ENCODE measurements at places on chromosomes 5 and 9.

- peak; percentile 78 for DNase-seq
Measured at GRCh38 chr5:53031695-53032096, 42.5 kb downstream of the ITGA2 start.

DNA sequence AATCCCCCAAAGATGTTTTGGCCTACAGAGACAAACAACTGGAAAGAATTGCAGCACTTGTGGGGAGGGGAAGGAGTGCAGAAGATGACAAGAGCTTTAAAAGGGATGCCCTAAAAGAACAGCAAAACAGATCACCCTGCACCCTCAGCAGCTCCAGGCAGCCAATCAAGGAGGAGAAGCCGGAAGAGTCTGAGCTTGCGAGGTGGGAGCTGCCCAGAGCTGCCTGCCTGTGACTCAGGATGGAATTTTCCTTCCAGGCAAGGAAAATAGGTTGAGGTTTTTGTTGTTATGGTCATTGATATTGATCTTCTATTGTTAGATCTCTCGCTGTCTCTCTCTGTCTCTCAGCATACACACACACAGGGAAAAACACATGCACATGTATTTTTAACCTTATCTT, 70.3 kb upstream of the MAP1B start:
- DNase-seq: no peak

- no peak for DNase-seq
Measured at GRCh38 chr5:175521313-175521833, 43.0 kb downstream of the SFXN1 start.

DNA sequence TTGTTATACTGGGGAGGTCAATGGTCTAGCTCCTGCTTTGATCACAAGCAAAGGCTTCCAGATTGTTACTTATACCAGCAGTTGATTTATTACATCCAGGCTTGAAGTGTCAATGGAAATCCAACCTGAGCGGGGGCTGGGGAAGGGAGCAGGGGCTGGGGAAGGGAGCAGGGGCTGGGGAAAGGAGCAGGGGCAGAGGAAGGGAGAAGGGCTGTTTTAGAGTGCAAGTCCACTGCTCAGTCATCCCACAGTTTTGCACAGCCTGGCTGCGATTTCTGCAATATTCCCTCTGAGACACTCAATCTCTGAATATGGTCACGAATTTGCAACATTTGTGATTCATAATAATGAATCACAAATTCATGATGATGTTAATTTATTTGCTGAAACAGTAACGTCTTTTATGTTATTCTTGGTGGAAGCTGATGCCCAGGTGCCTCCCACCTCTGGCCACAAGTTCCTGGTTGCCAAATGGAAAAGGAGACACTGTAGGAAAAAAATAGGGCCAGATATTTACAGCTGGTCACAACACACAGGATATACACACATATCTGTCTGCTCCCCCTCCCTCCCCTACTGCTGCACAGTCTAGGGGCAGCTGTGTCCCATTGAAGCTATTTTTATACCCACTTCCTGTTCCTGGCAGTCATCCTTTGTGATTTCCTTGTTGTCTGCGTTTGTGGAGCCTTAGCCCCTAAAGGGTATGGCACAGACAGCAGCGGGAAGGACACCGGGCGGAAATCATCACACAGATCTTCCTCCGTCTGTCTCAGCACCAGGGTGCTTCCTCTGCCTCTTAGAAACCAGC, 325.1 kb downstream of the GADD45G start:
- DNase-seq: no peak

DNA sequence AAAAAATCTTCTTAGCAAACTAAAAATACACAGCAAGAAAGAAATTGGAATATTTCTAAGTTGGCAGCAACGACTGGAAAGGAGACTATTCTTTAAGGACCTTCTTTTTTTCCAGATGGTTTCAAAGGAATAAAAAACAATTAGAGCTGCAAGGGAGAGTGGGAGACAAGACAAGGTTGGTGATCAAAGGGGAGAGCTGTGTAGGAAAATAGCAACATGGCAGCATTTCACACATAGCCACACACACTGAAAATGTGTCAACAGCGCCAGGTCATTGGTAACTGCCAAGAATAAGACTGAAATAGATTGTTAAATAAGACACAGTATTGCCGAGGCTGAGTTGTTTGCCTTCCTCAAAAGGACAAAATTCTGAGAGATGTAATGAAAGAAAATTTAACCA, 88.1 kb upstream of the TLE1 start:
- DNase-seq: no peak

- DNase-seq: peak; percentile 33
Measured at GRCh38 chr5:25006734-25007133, 362.0 kb upstream of the CDH10 start.

GRCh38 chr5:150329038-150329437, 26.3 kb upstream of the ARSI start:
- no peak for DNase-seq

DNA sequence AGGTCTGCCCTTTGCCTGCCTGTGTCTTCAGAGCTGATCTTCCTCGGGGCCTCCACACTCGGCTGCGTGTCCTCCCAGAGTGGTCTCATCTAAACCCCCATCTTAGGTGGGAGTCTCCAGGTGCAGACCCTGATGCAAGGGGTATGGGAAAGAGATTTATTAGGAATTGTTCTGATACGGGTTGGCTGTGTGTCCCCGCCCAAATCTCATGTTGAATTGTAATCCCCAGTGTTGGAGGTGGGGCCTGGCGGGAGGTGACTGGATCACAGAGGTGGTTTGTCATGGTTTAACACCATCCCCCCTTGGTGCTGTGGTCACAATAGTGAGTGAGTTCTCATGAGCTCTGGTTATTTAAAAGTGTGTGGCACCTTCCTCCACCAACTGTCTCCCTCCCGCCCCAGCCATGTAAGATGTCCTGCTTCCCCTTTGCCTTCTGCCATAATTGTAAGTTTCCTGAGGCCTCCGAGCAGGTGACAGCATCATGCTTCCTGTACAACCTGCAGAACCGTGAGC, 208.4 kb downstream of the AOPEP start:
- no peak for DNase-seq

- no peak for DNase-seq
Measured at GRCh38 chr5:170204202-170204601, 28.6 kb upstream of the C5orf58 start.

GRCh38 chr5:538801-539468, 14.7 kb upstream of the SLC9A3 start:
- no peak for DNase-seq

DNA sequence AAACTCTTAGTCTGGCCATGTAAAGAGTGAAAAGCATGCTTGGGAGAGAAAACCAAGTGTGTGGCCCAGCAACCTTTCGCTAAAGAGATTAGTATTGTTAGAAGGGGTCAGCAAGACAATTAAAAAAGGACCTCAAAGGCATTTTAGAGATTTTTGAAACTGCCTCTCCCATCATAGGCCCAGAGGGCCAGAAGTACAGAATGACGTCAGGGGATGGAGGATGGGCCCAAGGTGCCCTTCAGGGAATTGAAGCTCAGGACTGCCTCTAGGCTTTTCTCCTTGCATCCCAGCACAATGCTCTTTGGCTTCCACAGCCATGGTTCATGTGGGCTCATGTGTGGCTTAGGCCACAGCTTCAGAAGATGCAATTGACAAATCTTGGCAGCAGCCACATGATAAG, 287.0 kb upstream of the COX7C start:
- no peak for DNase-seq

GRCh38 chr9:27664121-27664779, 91.0 kb upstream of the C9orf72 start:
- DNase-seq: no peak
